ENCODE measurements at places on chromosomes 11 and 22. TPM values are rescaled to one million over a fixed set of nuclear protein-coding genes. Genes with fewer than 3 reads are reported as not detected.
A peak's percentile ranks its signal among the peaks of the same experiment; 100 is the strongest.

ANGPTL5 gene
- total RNA-seq, result not detected

- DNase-seq, result no peak
Measured at GRCh38 chr11:66856496-66857233, at the start of gene LRFN4. LRFN4 (plus strand) TSS chr11:66857064; CDS start chr11:66857745, 681 bp downstream.

- peak; percentile 90 for DNase-seq
Measured at GRCh38 chr22:37229012-37229804, 14.9 kb downstream of the RAC2 start.

DNA sequence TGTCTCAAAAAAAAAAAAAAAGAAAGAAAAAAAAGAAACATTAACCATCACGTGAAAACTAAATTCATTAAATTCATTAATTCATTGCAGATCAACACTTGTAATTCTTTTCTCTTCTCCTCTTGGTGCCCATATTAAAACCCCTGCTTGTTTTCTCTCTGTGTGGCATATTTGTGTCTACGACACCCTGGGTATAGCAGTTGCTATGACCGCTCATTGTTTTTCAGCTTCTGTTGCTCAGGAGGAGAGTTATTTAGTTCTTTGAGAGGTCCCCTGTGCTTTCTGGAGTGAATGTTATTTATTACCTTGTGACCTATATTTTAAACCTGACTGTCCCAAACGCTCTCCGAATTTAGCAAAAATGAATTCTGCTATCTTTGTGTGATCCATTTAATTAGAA lies 62.3 kb upstream of the CLMP start:
- no peak for DNase-seq

DNA sequence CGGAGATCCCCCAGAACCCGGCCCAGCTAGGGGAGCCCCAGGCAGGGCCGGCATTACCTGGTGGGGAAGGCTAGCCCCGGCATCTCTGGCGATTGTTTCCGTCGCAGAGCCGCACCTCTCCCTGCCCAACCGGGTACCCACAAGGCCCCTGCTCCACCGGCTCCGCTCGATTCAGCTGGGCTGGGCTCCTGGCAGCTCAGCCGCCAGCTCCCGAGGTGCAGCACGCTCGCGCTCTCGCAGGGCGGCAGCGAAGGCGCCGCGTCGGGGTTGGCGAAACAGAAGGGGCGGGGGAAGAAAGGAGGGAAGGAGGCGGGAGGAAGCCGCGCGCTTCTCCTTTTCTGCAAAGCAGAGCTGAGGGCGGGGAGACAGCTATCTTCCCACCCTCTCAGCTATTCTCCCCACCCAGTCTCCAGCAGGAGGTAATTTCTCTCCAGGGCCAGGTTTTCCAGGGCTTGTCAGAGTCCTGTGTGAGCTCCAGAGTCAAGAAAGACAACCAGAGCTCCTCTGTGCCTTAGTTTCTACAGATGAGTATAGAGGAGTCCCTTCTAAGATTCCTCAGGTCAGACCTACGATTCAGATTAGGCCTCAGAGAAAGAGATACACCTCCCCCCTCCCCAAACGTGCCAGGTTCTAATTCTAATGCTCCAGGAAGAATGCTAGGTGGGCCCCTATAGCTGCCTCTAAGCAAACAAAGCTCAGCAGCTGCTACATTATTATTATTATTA lies 62.0 kb downstream of the PAK1 start:
- DNase-seq, result peak; percentile 90

DNA sequence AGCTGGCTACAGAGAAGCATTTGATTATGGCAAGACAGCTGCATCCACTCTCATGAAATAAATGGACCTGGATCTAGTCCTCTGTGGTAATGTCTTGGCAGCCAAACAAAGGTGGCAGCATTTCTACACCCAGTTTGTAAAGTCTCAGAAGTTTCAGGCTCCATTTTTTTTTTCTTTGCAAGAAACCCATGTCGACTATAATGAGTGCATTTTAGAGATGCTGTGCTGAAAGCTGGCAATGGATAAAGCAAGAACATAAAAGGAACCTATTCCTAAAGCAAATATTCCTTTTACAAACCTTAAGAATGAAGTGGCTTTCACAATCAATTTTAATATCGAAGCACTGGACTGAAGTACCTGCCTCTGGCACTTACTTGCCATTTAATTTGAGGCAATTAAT lies 33.5 kb downstream of the THAP12 start:
- DNase-seq, result no peak

RAB36 gene
- total RNA-seq, result 8.8 TPM

DNA sequence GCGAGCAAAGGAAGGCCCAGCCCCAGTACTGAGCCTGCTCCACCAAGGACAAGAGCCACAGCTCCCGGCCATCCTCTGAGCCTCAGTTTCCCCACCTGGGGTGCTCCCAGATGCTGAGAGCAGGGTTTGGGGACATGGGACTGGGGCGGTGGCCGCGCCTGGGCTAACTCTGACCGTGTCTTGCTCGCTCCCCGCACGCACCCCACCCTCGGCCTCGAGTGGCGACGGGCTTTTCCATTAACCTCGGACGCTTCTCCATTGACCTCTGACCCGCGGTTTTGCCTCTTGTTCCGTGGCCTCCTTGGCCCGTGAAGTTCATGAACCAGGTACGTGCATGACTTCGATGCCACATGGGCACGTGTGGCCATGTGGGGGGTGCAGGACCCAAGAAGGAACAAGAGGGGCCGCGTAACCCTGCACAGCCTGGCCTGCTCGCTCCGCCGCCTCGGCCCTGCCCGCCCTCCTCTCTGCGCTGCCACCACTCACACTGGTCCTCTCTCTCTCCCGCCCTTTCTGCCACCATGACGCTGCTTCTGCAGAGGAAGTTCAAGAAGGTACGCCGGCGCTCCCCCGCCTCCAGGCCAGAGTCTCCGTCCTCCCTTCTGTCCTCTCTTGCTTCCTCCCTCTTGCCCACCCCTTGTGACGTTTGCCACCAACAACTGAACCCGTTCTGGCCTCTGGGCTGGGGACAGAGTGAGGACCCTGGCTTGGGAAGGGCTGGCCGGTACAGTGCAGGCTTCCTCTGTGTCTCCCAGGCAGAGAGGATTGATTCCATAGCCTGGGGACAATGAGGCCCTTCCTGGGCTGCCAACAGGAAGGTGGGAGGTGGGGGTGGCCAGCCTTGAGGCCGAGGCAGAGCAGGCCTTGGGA lies 6.9 kb downstream of the TNNT3 start:
- no peak for DNase-seq

RCE1 gene
- total RNA-seq, result 23.3 TPM

CRYBB3 gene
- total RNA-seq, result 0.61 TPM

EED gene
- 22.9 TPM for total RNA-seq

DNA sequence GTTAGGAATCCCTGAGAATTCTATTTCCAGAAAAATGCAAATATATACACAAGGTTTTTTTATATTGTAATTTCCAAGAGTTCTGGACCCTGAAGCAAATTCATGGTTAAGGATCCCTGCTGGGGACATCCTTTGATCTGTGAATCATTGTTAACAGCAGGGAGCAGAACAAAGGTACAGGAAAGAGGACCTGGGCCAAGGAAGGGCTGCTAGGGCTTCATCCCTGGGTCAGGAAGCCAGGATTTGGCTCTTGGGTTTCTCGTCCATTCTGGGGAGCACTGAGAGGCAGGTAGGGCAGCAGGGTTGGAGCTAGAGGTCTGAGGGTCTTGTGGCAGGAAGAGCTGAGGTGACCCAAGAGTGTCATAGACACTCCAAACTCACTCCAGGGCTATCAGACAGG lies 10.2 kb upstream of the OAF start:
- DNase-seq, result no peak

DNA sequence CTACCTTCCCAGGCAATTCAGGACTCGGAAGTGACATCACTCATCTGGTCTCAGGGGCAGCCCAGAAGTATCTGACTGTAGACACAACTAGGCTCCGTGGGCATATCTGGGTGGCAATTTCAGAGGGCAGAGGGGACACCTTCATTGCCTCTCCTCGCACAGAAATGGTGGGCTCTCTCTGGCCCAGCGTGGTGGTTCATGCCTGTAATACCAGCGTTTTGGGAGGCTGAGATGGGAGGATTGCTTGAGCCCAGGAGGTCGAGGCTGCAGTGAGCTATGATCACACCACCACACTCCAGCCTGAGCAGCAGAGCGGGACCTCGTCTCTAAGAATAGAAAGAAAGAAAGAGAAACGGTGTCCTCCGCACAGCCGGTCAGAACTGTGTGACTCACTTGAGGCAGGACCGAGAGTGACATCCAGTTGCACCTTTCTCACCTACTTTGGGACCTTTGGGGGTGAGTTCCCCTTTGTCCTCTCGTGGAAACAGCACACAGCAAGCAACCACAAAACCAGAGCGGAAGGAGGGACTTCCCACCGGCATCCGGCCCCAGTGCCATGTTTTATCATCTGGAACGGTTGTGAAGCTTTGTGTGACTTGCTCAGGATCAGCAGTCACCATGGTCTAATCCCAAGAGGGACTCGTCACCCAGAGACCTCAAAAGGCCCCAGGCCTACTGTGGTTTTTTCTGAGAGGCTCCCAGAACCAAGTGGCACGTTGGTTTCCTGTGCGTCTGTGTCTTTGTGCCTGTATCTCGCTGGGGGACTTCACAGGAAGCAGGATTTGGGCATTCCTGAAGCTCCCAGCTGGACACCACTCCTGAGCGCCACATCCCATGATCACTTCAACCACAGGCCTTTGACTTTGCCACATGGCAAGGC lies 38.4 kb upstream of the EMID1 start:
- DNase-seq, result no peak

DDTL gene
- total RNA-seq, result 2.5 TPM

DNA sequence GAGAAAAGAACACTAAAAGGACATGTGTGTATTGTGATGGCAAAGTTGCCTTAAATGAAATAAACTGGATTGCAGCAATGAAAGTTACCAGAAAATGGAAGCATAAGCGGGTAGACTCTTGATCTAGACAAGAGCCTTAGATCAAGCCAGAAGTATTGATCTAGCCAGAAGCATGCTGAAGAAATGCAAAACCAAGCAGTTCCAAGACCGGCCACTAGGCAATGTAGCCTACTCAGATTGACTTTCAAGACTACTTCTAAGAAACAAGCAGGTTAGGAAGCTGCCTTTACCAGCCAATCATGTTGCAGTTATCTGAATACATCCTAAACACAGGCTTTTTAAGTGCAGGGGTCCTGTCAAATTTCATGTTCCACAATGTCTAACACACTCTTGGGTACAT lies 54.6 kb downstream of the KCNA4 start:
- peak; percentile 21 for DNase-seq

DNA sequence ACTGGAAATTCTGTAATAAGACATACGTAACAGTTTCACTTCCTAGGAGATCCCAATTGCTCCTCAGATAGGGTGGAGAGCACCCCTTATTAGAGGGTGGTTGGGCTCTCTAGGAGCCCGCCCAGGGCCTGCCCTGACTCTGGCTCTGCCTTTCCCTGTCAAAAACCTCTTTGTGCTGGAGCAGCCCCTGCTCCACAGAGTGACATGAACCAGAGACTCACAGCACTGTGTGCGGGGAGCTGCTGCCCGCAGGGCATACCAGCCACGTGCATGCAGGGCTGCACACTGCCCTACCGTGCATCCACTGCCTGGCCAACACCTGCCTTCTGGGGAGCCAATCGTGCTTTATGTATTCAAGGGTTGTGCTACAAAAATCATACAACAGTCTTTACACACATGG lies 24.3 kb downstream of the KCNQ1OT1 start:
- DNase-seq, result no peak

DNA sequence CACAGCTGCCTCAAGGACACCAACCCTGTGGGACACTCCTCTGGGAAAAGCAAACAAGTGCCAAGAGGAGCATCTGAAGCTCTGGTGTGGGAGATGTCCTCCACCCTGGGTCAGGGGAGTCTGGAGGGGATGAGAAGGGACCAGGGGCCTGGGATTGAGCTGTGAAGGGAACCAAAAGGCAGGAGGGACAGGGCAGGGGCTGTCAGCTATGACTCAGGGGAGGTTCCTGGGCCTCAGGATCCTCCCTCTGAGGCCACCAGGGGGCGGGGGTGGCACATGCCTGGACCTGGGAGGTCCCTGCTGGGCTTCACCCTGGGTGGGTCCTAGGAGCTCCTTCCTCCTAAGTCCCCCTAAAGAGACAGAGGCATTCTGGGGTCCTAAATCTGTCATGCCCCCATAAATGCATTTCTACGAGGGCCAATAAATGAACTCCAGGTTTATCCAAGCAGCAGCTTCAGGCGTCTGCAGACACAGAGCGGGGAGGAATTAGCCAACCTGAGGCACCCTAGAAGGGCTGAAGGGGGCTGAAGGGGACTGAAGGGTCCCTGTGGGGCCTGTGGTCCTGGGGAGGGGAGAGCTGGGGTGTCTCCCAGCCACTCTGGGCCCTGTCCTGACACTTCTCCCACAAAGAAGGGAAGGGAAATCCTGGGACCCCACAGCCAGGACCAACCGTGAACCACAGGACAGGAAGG lies 31.9 kb upstream of the IGLL5 start:
- DNase-seq, result peak; percentile 34

DNA sequence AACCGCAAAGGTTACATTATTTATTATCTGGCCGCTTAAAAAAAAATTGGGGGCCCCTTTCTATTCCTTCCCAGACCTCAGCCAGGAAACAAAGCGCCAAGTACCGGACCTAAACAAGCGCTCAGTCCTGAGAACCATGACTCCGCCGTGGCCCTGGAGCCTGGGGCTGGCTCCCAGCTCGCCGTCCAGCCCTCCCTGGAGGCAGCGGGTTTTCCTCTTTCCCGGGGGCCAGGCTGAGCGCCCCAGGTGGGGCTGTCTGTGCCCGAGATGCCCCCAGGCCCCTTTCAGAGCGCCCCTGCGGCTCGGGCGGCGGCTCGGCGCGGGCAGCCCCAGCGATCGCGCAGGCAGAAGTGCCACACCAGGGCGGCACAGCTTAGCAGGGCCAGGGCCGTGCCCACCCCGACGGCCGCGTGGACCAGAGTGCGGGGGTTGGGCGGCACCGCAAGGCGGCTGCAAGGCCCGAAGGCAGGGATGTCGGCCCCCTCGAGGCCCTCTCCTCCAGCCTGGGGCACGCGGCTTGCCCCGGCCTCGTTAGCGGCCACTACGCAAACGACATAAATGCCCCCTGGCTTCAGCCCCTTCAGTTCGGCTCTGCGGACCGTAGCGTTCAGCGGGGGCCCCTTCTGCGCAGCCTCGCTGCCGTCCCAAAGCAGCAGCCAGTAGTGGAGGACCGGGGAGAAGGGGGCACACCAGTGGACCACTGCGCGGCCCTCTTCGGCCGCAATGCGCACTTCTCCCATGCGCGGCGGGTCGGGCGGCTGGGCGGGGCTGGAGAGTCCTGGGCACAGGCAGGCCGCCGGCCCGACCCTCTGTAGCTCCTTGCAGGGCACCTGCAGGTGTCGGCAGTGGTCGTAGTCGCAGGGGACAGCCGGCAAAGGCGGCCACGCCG lies 1.6 kb downstream of the LRRN4CL start:
- DNase-seq, result no peak
